ENCODE measurements at places on chromosomes 4 and X. TPM values are rescaled to one million over a fixed set of nuclear protein-coding genes. Genes with fewer than 3 reads are reported as not detected.

The OTUD6A gene
- total RNA-seq = not detected

The SULT1E1 gene
- total RNA-seq = 5.4 TPM

The LNX1 gene
- total RNA-seq = 36.9 TPM

The SPANXN3 gene
- total RNA-seq = not detected

The TMEM154 gene
- 0.25 TPM for total RNA-seq

The COQ2 gene
- 9.1 TPM for total RNA-seq

The MXRA5 gene
- 2.7 TPM for total RNA-seq

The PCSK1N gene
- total RNA-seq = 79.4 TPM

The GRID2 gene
- 30.7 TPM for total RNA-seq

The HTR2C gene
- 1.5 TPM for total RNA-seq

The ALB gene
- 0.49 TPM for total RNA-seq

The JAKMIP1 gene
- total RNA-seq = 22.9 TPM

The TNMD gene
- total RNA-seq = not detected

The ESX1 gene
- not detected for total RNA-seq

The NDUFA1 gene
- total RNA-seq = 20.4 TPM

The MAGEA12 gene
- total RNA-seq = not detected

The CXorf65 gene
- total RNA-seq = not detected

The KIF4A gene
- total RNA-seq = 2.5 TPM

The IL15 gene
- 0.25 TPM for total RNA-seq

The NPY1R gene
- total RNA-seq = 129 TPM

The GATA1 gene
- not detected for total RNA-seq

The RS1 gene
- not detected for total RNA-seq

The INTS6L gene
- total RNA-seq = 19.4 TPM

The ODAM gene
- not detected for total RNA-seq

The GAGE13 gene
- total RNA-seq = not detected

The BST1 gene
- 2.7 TPM for total RNA-seq

The GPR143 gene
- total RNA-seq = 0.98 TPM

The ADH4 gene
- not detected for total RNA-seq

The ZAR1 gene
- total RNA-seq = 0.25 TPM
